Mesothelial cell of epicardium (in vitro differentiated cells): ENCODE measurements at places on chromosomes 7 and 10.
A peak's percentile ranks its signal among the peaks of the same experiment; 100 is the strongest.

DNA sequence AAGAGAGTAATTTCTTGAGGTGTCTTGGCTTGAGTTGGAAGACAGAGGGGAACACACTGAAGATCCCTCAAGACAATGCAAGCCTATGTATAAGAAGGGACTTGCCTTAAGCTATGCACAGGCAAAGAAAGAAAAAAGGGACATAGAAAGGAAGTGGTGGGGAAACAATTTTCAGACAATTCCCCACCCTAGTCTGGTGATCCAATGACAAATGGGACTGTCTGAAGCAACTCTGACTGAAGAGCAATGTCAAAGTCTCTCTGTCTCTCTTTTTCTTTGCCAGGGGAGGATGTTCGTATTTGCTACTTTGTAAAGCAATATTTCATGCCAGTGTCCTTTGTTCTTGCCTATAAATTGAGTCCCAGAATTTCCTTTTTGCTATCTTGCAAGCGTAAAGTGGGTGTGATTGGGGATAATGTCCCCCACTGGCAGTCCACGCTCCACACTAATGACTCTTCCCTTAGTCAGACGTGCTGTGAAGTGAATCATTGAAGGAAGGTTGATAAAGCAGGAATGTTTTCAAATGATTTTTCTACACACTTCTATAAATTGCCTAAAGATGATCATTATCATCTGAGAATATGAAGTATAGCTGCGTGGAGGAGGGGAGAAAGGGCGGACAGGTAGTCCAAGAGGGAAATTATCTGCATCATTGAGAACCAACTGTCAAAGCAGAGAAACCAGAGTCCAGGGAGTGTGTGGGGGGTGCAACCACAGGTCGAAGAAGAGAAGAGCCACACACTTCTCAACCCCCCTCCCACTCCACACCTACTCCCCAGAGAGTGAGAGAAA lies 243.8 kb upstream of the ETV1 start:
- peak overlapping the region; percentile 52 for H3K27ac ChIP-seq
- peaks cover 43% of the 10 kb centered on the region for H3K4me1 ChIP-seq
- no peaks in the 10 kb centered on the region for H3K27me3 ChIP-seq
- no peak overlapping the region for H3K4me3 ChIP-seq
- no peaks in the 10 kb centered on the region for H3K36me3 ChIP-seq

DNA sequence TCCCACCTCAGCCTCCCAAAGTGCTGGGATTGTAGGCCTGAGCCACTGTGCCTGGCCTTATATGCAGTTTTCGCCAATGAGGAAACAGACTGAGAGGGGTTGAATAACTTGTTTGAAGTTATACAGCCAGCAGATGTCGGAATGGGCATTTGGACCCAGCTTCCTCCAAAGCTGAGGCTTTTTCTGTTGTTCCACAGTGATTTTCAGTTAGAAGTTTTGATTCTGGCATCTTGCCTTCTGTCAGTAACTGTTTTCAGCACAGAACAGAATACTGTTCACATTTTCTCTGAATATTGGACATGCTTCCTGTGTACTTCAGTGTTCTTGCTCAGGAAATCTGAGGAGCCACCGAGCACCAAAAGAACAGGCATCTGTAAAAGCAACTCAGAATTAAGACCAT lies 287.2 kb downstream of the CAMK1D start:
- H3K36me3 ChIP-seq = no peaks in the 10 kb centered on the region
- peaks cover 7% of the 10 kb centered on the region for H3K27me3 ChIP-seq
- H3K27ac ChIP-seq = no peak overlapping the region
- no peaks in the 10 kb centered on the region for H3K4me1 ChIP-seq
- DNase-seq = no peak
- no peak overlapping the region for H3K4me3 ChIP-seq

GRCh38 chr10:113019692-113020474 lies 69.8 kb downstream of the TCF7L2 start:
- no peaks in the 10 kb centered on the region for H3K36me3 ChIP-seq
- H3K4me1 ChIP-seq = peaks cover 31% of the 10 kb centered on the region
- H3K27me3 ChIP-seq = no peaks in the 10 kb centered on the region
- H3K4me3 ChIP-seq = no peak overlapping the region
- DNase-seq = no peak

DNA sequence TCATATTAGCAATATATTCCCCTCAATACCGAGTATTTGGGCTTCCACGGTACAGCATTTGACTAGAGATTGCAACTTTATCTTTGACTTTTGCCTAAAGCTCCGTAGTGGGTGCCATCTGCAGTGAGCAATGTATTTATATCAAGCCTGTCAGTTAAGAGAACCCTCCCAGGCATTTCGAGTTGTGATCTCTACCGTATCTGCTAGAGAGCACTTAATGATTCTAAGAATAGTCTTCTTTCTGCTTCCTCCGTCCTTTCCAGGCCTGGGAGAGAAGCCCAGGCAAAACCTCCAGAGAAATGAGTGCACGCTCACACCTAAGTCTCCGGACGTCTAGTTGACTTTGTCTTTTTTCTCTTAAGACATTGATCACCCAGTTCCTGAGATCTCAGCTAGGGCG lies 210.6 kb downstream of the KLF6 start:
- peaks cover 21% of the 10 kb centered on the region for H3K4me1 ChIP-seq
- DNase-seq = no peak
- no peaks in the 10 kb centered on the region for H3K27me3 ChIP-seq
- H3K36me3 ChIP-seq = no peaks in the 10 kb centered on the region

DNA sequence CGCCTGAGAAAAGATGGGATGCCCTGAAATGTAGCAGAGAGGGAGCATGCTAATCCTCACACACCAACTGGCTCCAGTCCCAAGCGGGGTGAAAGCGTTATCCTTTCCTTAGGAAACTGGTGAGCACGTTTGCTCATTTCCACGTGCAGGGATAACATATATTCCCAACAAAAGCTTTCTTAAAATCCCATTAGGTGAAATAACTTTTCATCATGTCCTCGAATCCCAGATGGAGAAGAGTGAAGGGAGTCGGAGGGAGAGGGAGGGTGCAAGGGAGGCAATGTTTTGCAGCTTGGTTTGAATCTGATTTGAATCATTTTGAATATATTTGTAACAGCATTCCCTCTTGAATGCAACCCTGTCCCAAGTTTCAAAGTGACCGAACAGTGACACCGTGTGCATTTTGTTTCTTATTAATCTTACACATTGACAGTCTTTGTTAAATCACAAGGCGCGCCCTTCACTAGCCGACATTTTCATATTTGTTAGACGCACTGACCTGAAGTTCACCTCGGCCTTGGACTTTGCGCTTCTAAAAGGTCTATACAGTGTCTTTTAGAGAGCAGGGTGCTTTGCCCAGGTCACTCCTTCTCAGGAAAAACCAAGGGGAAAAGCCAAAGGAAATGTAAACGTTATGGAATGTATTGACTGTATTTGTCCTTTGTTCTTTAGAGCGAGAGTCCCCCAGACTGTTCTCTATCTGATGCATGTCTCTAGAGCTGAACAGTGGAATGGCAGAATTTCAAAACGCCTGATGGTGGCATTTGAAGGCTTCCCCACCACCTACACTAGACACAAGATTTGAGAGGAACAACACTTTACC lies 3.1 kb upstream of the HOXA4 start:
- H3K36me3 ChIP-seq = peaks cover 20% of the 10 kb centered on the region
- H3K4me3 ChIP-seq = peak overlapping the region; percentile 87
- no peak for DNase-seq
- H3K4me1 ChIP-seq = peaks cover 84% of the 10 kb centered on the region

DNA sequence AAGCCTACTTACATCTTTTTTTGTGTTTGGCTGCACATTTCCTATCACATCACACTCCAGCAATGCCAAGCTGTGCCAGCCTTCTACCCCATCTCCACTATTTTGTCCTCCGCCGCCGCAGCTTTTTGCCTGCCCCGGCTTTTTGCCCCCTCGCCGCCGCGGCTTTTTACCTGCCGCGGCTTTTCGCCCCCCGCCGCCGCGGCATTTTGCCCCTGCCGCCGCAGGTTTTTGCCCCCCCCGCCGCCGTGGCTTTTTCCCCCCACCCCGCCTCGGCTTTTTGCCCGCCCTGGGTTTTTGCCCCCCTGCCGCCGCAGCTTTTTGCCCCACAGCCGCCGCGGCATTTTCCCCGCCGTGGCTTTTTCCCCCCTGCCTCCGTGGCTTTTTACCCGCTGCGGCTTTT lies 506.0 kb downstream of the ZNF37A start:
- H3K4me3 ChIP-seq = no peak overlapping the region
- peaks cover 3% of the 10 kb centered on the region for H3K36me3 ChIP-seq
- no peaks in the 10 kb centered on the region for H3K4me1 ChIP-seq

- H3K27ac ChIP-seq = no peak overlapping the region
- no peak for DNase-seq
- H3K36me3 ChIP-seq = no peaks in the 10 kb centered on the region
- peaks cover 33% of the 10 kb centered on the region for H3K4me1 ChIP-seq
- H3K27me3 ChIP-seq = no peaks in the 10 kb centered on the region
- H3K4me3 ChIP-seq = no peak overlapping the region
Observed at GRCh38 chr10:17216901-17217395, 11.1 kb upstream of the VIM start.

- peak overlapping the region; percentile 56 for H3K27ac ChIP-seq
- H3K4me3 ChIP-seq = no peak overlapping the region
- no peaks in the 10 kb centered on the region for H3K27me3 ChIP-seq
- H3K4me1 ChIP-seq = peaks cover 43% of the 10 kb centered on the region
- no peak for DNase-seq
Observed at GRCh38 chr10:21975378-21975990, 28.0 kb downstream of the DNAJC1 start.
